ENCODE measurements at places on chromosomes 12 and 14.

- no peak for DNase-seq
These were observed 369.1 kb downstream of the RGS6 start for GRCh38 chr14:72301352-72301751.

GRCh38 chr12:113935459-113935858, 30.7 kb downstream of the RBM19 start:
- no peak for DNase-seq

DNA sequence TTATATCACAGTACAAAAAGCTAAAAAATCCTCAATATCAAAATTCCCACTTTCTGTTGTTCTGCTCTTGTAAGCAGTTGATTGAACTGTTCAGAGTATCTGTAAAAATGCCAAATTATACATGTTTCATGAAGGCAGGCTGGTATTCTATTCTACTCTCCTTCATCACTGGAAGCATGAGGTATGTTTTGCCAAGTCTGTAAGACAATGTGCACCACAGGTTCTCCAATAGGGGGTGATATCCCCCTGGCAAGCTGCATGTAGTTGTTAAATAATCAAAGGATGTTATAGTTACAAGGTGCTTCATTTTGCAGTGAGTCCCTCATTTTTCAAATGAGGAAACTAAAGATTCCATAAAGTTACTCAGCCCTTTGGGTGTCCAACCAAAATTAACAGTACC, 15.1 kb upstream of the NEK9 start:
- DNase-seq = peak; percentile 42

DNA sequence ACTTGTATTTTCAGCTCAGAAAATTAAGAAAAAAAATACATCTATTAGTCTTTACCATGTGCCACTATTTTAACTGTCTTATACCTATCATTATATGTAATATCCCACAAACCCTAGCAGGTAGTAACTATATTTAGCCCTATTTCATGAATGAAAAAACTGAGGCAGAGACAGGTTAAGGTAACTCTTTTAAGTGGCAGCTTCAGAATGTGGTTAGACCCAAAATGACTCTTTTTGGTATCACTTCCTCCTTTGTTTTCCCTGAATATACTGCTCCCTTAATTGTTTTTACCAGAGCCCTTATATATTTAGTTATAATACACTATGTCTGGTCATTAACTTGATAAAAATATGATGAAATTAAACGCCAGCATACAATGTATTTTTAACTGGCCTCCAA, 235.6 kb upstream of the RPL10L start:
- DNase-seq = no peak

DNA sequence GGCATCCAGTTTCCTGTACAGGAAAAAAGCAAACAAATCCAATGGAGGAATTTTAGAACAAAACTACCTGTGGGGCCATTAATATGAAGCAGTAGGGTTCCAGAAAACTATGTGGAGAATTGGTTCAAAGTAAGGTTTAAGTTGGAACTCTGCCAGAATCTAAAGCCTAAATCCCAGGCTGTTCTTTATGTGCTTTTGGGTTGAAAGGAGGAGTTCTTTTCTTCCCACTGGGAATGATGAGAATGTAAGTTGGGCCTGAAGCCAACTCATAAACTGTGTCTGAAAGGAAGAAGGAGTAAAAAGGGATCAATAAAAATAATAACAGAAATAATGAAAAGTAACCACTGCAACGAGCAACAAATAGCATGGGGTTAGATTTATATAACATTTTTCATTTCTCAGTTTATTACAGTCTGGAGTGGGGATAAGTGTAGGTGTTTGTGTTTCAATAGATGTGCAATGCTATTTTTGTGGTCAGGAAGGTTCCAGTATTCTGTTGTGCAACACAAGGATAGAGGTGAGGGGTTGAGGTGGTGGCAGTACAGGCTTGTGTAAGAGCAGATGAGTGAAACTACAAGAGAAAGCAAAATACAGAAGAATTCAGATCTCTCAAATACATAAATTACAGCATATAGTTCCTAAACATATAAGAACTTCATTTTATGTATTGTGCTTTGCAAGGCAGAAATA, 373.6 kb downstream of the EMP1 start:
- peak; percentile 23 for DNase-seq

- DNase-seq = peak; percentile 56
These were observed 14.9 kb downstream of the ABCB9 start for GRCh38 chr12:122951406-122951805.

GRCh38 chr12:121697093-121697698, 15.4 kb upstream of the TMEM120B start:
- DNase-seq = peak; percentile 62

- peak; percentile 70 for DNase-seq
These were observed 10.0 kb downstream of the TUBA1B start for GRCh38 chr12:49121047-49121696.

- DNase-seq = no peak
These were observed 150.3 kb downstream of the DAD1 start for GRCh38 chr14:22438742-22439141.

- DNase-seq = no peak
These were observed 48.6 kb downstream of the PPP1R36 start for GRCh38 chr14:64598404-64598803.

DNA sequence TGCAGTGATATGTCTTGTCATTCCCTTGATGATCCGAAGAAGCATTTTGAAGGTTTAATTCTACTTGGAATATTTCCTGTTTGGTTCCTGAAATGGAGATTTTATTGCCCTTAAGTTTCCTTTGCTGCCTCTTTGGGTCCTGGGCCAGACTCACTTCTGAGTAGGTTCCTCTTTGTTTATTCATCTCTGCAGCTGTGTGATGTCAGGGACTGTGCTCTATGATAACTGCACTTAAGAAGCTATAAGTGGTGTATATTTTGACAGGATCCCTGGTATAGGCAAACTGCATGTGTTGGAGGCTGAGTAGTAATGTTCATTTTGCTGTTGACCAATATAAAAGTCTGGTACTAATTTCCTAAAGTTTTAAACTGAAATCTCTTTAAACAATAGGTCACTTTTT, at the start of gene KLRC4:
TSS of gene KLRC4 (minus strand) at position 366 of the 400 bp plus-strand sequence. CDS start at position 184, 182 bp downstream.
- DNase-seq = no peak

GRCh38 chr12:89672589-89672979, 36.1 kb downstream of the ATP2B1 start:
- no peak for DNase-seq

GRCh38 chr12:16300122-16300521, 22.6 kb upstream of the SLC15A5 start:
- peak; percentile 7 for DNase-seq

- peak; percentile 20 for DNase-seq
These were observed 131.4 kb upstream of the CCDC175 start for GRCh38 chr14:59707778-59708561.

DNA sequence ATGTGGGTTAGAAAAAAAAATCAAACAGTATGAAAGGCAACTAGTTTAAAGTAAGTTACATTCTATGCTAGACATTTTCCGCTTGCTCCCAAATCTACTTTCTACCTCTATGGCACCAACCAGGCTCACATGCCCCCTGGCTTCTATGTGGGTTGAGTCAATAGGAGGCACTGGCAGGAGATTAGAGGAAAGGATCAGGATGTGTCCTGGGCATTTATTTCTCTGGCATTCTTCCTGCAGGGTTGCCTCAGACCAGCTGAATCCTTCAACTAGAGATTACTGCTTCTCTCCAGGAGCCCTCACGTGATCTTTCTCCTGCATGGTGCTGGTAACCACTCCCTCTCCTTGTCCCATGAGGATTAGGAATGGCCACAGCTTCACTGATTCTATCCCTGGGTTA, 14.9 kb upstream of the CCDC60 start:
- no peak for DNase-seq

DNA sequence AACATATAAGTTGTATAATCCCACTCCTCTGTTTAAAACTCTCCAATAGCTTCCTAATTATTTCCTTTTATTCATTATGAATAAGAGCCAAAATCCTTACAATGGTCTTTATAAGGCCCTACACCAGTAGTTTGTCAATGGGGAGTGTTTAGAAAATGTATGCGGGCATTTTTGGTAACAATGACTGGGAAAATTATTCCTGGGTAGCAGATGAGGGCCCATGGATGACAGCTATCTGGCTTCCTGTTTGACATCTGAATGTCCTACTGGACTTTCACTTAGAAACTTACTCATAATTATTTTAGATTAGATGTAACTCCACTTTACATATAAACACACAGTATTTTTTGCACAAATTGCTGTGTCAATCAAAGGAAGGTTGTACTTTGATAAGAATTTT, 101.2 kb downstream of the PAPLN start:
- DNase-seq = no peak

DNA sequence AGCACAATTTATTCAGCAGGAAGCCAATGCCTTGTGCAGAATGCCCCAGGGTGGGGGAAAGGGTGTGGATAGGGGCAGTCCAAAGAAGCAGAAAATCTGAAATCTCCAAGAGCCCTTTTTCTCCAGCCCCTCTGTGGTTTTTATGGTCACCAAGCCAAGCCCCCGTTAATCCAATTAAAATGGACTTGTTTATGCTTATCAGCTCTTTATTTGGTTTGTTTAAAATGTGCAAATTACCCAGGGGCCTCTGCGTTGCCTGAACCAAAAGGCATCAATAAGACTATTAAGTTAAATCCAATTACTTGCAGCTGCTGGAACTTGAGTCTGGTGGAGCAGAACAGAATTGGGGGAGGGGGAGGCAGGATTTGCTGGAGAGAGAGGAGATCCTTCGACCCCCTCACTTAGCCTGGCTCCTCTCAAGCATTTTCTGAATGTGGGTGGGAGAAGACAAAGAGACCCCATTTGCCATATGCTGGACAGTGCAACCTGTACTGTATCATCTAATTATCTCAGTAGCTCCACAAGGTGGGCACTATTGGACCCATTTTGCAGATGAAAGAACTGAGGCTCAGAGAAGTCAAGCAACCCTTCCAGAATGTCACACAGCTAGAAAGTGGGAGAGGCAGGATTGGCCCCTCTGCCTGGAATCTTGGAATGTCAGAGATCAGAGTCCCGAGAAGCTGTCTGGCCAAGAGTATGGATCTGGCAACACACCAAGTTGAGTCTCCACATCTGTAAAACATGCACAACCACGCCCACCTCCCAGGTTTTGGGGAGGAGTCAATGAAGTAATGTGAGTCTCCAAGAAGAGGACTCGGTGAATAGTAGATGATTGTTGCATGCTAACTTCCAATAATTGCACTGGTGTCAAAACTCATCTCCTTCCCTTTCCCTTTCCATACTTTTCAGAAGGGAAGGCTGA, 66.9 kb downstream of the CMKLR1 start:
- no peak for DNase-seq

- DNase-seq = no peak
These were observed 116.6 kb upstream of the PLEKHA5 start for GRCh38 chr12:19012965-19013364.

- no peak for DNase-seq
These were observed 85.0 kb downstream of the LLPH start for GRCh38 chr12:66045506-66045905.

GRCh38 chr12:12736759-12737676, 19.9 kb downstream of the CDKN1B start:
- peak; percentile 83 for DNase-seq

Data from astrocyte of the hippocampus (primary cell).